ENCODE measurements at places on chromosomes 4 and X.
A peak's percentile ranks its signal among the peaks of the same experiment; 100 is the strongest.

GRCh38 chr4:120692964-120693363 is 229.6 kb downstream of the PRDM5 start:
- peak; percentile 93 for DNase-seq

DNA sequence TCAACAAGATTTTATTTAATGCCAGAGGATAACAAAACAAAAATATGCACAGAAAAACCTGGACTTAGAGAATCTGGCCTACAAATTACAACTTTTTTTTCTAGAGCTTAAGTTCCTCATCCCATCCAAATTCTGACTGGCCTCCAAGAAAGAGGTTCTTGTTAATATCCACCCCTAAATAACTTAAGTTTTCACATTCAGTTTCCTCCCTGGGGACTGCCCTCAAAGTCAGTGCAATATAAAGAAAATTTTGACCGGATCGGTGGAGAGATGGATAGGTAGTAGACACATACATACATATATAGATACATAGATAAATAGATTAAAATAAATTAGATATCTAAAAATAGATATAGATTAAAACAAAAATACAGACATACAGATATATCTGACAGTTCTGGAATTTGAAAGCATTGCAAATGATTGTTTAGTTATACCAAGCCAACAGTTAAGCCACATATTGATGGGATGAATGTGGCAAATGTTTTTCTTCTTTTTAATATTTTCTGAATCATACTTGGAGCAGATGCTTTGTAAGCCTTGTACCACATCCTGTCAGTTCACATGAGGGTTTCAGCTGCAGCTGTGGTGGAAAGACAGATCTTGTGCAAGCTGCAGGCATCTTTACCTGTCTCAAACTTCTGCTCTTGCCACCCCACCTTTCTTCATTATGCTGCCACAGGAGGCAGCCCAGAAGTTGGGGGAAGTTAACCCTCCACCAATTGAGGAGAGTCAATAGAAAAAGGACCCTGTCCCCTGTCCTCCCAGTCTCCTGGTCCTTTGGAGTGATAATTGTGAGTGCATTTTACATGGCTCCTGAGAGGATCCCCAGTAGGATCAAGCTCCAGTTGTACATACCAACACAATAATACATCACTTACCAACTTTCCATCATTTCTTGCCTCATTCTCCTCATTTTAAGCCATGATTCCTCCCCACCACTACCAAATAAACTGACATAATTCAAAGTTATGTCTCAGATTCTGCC is 58.5 kb upstream of the PRDM8 start:
- peak; percentile 48 for DNase-seq

GRCh38 chrX:3678328-3678727 is 35.1 kb downstream of the PRKX start:
- peak; percentile 26 for DNase-seq

DNA sequence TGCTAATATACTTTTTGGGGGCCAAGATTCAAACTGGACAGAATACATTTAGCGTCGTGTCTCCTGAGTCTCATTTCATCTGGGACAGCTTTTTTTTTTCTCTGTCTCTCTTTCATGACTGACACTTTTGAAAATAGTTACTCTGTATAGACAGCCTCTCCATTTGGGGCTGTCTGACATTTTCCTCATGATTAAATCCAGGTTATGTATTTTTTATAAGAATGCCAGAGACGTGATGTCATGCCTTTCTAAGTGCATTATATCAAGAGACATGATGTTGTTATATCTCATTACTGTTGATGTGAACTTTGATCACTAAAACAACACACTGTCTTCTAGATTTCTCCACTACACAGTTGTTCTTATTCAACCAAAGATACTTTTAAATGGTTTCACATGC is 199.0 kb downstream of the BANK1 start:
- DNase-seq: peak; percentile 23

Measured in amniotic epithelial cell (primary cell).